ENCODE measurements at places on chromosomes 12 and 14. TPM values are rescaled to one million over a fixed set of nuclear protein-coding genes. Genes with fewer than 3 reads are reported as not detected.

DNA sequence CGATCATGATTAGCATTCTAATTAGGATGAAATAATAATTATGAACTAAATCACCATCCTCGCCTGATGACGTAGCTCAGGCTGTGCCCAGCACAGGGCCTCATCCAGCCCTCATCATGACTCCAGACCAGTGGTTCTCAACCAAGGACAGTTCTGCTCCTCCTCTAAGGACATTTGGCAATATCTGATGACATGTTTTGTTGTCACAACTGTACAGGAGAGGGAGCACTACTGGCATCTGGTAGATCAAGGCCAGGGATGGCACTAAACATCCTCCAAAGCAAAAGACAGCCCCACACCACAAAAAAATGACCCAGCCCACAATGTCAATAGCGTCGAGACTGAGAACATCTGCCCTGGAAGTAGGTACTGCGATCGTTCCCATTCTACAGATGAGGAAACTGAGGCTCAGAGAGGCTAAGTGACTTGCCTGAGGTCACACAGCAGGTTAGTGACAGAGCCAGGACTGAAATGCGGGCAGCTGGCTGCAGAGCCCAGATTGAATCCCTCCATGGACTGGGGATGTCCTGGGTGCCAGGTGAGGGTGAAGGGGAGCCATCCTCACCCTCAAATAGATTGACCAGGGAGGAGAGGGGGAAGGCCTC, 15.5 kb downstream of the TRPV4 start:
- DNase-seq: no peak

DNA sequence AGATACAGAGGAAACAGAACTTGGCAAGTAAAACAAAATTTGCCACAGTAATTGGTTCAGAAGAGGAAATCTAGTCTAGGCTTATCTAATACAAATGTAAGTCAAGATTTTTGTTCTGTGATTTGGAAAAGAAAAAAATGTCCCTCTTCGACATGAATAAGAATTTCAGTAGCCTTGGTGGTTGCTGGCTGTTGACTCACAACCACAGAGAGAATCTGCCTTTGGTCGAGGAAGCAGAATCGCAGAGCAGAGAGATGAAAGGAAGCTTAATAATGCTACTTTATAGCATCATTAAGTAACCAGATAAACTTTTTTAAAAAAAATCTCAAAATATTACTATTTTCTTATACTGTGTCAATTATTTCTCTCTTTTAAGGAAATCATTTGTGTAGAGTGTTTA, 1096.6 kb downstream of the FLRT2 start:
- peak; percentile 20 for DNase-seq

DNA sequence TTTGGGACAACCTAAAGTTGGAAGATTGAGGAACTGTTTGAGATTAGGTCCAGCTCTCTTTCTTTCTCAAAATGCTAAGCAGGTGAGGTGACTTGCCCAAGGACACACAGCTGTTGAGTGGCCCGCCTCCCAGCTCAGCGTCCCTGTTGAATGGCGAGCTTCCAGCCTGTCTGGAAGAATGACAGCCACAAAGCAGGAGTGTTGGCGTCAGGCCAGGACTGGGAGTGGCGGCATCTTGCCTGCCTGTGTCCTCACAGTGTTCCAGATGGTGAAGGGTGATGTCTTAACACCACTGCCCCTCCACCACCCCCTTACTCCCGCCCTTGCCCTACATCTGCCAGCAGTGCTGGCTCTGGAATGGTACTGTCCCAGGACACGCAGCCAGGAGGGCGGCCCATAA, 4.4 kb upstream of the CEBPE start:
- DNase-seq: no peak

- DNase-seq: peak; percentile 68
Measured at GRCh38 chr12:50070314-50071060, 13.1 kb downstream of the ASIC1 start.

KRT82 gene
- not detected for total RNA-seq

DNA sequence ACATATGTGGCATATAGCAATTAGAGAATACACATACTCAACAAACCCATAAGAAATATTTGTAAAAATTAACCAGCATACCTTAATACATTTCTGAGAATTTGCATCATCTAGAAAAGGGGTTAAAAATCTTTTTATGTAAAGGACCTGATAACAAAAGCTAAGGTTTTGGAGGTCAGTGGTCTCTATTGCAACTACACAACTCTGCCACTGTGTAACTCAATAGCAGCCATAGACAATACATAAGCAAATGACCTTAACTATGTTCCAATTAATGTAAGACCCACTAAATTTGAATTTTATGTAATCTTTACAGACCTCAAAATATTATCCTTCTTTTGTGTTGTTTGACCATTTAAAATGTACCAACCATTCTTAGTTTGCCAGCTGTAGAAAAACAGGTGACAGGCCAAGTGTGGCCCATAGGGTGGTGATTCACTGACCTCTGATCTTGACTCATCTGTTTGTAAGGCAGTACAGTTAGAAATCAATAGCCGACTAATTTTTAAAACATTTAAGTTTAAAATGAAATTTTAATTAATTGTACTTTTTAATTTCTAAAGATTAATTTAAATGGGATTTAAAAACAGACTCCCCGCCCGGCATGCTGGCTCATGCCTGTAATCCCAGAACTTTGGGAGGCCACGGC, 7.4 kb upstream of the EPS8 start:
- DNase-seq: no peak

NEUROD4 gene
- total RNA-seq: not detected

- no peak for DNase-seq
Measured at GRCh38 chr14:45902241-45902640, 649.2 kb upstream of the MIS18BP1 start.

C12orf50 gene
- under 0.01 TPM for total RNA-seq

TCL1B gene
- not detected for total RNA-seq

GRCh38 chr12:127810041-127810440, 456.9 kb upstream of the TMEM132C start:
- DNase-seq: peak; percentile 0

DNA sequence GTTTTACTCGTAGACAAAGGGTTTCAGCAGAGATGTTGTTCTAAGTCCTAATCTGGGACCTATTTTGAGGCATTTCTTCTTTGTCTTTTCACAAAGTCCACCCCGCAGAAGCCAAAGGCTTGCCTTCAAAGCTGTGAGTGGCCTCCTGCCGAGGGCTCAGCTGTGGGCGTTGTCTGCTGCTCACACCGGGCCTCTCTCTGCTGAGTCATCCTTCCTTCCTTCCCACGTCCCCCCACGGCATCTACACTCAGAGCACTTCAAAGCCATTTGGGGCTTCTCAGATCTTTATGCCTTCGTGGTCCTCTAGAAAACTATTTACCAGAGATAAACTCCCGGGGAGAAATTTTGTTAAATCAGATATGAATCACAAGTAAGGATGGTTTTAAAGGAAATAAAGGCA, 115.9 kb upstream of the TMPO start:
- peak; percentile 87 for DNase-seq

GRCh38 chr12:78470354-78471195, 394.0 kb upstream of the SYT1 start:
- DNase-seq: peak; percentile 53

Data from fibroblast of lung (primary cell).